Stimulated activated naive CD8-positive, alpha-beta T cell treated with anti-CD3 and anti-CD28 coated beads, Interleukin-15, Interleukin-2, amounts not matched to agents 100 U/mL and 50 U/mL, for 24 hours (primary cell): ENCODE measurements at places on chromosomes 6 and 20.

DNA sequence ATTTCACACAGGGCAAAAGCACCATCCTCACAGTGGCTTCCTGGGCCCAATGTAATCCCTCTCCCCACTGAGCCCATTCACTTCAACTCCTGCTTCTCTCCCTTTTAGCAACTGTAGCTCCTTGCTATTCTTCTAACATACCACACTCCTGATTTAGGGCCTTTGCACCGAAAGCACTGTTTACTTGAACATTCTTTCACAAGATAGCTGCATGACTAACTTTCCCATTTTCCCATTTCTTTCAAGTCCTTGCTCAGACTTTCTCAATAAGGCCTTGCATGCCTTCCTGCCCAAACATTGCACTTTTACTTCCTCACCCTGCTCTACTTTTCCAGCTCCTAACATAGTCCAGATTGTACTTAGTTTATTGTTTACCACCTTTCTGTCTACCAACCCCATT is 73.0 kb downstream of the SHPRH start:
- DNase-seq: no peak

DNA sequence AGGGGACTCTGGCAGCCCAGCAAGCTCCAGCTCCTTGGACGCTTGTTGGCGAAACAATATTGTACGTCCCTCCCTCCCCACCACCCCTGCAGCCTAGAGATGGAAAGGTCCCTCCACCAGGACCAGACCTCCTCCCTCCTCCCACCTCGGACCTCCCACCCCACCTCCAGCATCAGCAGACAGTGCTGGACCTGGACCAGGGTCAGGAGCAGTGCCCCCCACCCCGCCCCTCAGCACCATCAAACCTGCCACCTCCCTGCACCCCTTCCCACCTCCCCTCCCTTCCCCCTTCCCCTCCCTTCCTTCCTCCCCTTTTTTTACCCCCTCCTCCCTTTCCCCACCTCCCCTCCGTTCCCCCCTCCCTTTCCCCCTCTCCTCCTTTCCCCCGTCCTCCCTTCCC is 98.4 kb downstream of the TAF4 start:
- no peak for DNase-seq

DNA sequence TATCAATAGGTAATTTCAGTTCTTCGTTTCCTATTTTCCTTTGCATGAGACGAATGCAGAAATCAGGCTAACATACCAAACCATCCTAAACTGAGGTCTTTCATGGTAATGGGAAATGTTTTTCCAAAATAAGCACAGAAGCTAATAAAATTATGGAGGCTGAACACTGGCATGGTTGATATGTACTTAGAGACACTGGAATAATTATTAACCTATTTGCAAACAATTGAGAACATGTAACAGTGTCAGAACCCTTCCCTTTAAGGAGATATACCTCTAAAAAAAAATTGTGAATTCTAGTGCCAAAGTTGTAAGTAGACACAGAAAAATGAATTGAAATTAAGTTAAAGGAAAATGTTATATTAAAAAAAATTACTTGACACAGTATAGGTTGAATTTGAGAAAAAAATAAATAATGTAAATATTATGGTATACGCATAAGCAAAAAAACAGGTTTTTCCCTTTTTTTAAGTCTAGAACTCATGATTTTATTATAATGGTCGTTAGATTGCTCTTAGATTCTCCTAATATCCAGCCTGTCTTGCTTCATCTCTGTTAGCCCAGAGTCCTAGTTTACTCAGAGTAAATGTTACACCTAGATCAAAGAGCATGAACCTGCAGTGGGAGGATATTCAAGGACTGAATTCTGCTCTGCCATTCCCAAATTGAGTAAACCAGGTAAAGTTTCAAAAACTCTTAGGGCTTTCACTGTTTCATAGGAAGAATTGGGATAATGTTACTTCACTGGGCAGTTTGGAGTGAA is 1.7 kb downstream of the SLC17A2 start:
- no peak for DNase-seq

DNA sequence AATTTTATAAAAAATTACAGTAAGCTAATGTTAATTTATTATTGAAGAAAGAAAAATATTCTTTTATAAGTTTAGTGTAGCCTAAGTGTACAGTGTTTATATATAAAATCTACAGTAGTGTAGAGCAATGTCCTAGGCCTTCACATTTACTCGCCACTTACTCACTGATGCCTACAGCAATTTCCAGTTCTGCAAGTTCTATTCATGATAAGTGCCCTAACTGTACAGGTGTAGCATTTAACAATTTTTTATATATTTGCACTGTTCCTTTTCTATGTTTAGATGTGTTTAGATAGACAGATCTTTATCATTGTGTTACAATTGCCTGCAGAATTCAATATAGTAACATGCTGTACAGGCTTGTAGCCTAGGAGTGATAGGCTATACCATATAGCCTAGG is 80.1 kb upstream of the HDAC2 start:
- DNase-seq: no peak

DNA sequence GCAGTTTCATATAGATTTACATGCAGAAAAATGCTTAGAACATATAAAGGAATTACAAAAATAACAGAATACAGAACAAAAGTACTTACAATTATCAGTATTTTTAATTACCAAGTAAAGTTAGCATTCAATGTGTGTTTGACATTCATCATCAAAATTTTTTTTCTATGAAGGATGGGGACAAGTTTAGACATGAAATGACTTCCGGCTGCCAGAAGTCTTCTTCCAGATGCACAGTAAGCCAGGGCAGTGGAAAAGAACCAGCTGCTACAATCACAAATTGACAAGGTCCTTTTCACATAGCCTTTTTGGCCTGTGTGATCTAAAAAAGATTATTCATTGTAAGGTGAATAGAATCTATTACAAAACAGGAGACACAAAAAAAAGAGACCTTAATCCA is 73.8 kb downstream of the HUS1B start:
- no peak for DNase-seq

DNA sequence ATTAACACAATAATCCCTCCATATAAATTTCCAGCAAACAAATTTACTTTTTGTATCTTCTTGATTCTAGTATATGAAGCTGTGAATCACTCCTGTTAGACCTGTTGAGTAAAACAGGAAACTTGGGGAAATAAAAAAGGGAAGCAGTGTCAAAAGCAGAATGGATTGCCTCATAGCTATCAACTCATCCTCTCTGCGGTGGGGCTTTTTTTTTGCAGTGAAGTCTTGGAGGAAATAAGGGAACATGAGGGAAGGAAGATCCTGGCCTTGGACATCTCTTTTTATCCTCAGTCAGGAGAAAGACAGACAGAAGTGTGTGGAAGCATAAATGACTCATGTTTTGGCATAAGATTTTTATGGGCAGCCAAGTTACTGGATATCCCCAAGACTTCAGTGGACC is 332.5 kb downstream of the TFAP2A start:
- DNase-seq: no peak

- DNase-seq: no peak
Observed at GRCh38 chr20:10902576-10903282, 228.9 kb upstream of the JAG1 start.

DNA sequence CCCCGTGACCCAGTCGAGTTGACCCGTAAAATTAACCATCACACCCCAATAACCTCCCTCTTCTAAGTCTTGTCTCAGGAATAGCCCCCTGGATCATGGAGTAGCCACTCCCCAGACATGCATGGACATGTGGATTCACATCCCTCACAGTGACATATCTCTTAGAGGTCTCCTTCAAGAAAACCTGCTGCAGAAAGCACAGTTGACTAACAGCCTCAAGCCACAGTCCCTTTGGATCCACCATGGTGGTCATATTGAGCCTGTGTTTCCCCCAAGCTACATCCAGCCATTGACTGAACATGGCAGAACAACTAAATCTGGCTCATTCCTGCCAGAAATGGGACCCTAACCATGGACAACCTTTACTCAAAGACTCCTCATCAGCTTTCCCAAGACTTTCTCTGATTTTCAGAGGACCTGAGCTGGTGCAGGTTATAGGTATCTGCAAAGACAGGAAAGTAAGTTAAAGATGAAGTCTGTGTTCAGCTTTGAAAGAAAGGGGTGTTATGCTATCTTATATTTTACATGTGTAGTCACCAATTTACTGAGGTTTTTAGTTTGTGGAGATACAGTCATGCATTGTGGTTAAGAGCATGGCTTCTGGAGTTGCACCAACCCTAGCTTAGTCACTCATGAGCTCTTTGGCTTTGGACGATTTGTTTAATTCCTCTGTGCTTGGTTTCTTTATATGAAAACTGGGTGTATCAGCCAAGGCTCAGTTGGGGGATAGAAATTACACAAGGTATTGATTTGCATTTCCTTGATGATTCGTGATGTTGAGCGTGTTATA is 219.1 kb downstream of the MYLK4 start:
- DNase-seq: no peak

DNA sequence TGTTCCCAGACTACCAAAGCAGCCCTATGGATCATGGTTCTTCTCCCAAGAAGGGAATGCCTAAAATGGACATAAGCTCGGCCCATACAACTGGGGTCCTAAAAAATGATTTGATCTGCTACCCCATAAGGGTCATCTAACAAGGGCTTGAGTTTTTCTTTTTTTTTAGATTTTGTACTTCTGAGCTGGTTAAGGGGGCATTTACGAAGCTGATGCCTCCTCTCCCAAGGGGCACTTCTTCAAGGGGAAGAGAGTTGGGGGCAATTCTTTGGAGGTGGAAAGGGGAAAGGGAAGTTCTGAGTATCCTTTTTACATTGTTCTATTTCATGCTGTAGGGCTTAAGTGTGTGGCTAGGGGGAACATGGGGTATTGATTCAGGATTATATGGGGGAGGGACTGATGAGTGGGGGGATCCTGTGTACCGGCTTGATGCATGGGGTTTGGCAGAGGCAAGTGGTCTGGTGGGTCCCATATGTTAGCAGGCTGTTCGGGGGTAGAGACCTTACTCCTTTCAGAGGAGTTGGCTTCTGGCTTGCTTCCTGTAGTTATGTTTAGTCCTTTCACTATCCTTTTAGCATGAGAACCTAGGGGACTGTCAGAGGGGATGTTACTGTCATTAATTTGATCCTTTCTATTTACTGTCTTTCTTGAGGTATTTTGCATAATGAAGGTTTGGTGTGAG is 8.1 kb upstream of the ZNFX1 start:
- no peak for DNase-seq

DNA sequence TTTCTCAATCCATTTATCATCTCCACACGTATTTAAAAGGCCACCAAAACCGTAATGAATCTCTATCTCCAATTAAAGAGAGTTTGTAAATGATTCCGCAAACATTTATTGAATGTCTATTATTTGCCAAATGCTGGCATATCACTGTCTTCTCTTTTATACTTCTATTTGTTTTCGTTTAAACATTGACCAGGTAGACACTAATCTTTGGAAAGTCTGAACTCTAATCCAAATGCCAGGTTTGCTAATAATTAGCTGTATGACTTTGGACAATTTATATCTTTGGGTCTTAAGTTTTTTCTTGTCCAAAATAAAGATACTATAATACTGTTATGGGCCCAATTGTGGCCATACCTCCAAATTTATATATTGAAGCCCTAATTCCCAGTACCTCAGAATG is 299.2 kb upstream of the TBX18 start:
- DNase-seq: no peak

- no peak for DNase-seq
Observed at GRCh38 chr6:151589667-151590066, 95.8 kb downstream of the CCDC170 start.

GRCh38 chr6:36523936-36524499 is 23.3 kb downstream of the STK38 start:
- no peak for DNase-seq

DNA sequence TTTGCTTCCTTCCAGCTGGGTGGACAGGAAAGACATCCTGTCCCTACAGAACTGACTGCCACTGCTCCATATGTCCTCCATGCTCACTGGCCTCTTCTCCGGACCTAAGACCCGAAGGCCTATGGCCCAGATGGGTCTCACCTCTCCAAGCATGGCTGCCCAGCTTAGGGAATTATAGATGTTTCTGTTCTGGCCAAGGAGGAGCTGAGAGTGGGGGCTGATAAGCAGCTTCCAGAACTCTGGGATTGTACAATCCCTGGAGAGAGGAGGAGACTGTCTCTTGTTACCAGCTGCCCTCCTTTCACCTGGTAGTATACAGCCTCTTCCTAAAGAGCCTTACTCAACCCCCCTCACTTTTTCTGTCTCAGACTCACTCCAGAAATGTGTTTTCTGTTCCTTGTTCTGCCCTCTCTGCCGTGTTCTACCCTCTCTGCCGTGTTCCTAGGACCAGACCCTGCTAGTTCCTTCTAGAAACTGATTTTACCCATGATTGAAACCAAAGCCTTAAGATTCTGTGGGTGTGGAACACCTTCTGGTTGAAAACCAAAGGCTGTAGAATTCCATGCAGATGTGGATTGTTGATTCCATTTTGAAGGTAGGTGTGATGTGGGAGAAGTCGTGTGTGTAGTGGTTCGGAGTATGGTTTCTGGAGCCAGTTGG is 28.7 kb downstream of the ANKS1A start:
- DNase-seq: no peak

DNA sequence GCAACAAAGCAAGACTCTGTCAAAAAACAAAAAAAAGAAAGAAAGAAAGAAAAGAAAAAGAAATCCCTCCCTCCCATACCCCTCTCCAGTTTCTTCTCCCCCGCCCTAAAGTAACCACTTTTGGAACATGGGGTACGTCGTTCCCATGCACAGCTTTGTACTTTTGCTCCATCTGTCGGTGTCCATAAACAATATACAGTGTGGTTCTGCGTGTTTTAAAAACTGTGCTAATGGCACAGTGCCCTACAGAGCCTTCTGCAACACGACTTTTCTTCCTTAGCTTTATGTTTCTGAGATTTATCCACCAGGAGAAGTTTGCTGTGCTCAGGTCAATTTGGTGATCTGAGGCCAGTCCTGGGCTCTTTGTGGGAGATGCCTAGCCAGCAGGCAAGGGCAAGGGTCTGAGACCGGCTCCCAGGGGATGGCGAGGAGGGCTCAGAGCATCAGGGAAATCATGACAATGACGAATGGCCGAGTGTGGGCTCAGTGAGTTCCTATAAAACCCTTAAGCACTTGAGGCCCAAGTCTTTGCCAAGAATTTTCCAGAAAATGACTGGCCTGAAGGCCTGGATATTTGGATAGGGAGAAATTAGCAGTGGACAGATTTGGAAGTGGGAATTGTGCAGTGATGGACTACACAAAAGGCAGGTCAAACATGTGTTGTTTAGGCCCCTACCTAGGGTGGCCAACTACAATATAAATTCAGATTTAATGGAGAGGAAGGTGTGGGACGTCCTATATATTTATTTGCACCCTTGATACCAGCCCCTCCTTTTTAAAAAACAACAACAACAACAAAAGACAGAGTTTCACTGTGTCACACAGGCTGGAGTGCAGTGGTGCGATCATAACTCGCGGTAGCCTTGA is 1.9 kb upstream of the BCAS4 start:
- no peak for DNase-seq
